Stimulated activated CD8-positive, alpha-beta memory T cell treated with anti-CD3 and anti-CD28 coated beads, Interleukin-7, amount 100 ng/mL, for 1 hour (primary cell): ENCODE measurements at places on chromosomes 3 and 15.

- DNase-seq, result no peak
Observed at GRCh38 chr3:18447720-18448119, 22.6 kb upstream of the SATB1 start.

- DNase-seq, result no peak
Observed at GRCh38 chr3:154884952-154885351, 195.2 kb upstream of the MME start.

- no peak for DNase-seq
Observed at GRCh38 chr3:55630280-55630920, 143.3 kb upstream of the WNT5A start.

DNA sequence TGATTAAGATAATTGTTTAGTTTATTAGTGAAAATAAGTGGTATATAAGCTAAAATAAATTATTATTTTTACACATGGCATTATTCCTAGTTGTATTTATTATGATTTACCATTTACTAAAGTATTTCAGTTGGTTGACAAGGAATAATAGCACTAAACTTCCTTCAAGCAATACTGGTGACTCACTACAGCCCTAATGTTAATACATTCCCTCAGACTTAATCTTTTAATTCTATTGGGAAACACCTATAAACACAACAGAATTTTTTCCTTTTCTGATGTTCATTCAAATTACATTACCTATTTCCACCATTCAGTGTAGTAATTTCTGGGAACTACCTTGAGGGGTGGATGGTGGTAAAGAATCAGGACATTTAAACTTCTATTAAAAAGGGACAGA lies 264.0 kb downstream of the TIGIT start:
- no peak for DNase-seq

DNA sequence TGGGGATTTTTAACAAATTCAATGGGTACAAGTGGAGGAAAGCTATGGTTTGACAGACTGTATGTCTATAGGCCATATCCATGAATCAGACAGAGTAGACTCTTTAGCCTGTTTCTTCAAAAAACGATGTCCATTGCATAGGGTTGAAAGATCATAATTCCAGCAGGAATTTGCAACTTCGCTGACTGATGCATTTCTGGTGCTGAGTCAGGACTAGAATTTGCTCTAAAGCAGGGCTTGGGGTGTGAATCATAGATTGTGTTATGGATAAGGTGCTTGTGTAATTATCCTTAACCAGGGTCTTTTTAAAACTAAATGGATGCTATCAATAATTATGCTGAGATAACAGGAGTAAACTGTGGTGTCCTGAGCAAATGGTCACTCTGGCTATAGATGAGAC lies 200.4 kb upstream of the TBC1D5 start:
- no peak for DNase-seq

DNA sequence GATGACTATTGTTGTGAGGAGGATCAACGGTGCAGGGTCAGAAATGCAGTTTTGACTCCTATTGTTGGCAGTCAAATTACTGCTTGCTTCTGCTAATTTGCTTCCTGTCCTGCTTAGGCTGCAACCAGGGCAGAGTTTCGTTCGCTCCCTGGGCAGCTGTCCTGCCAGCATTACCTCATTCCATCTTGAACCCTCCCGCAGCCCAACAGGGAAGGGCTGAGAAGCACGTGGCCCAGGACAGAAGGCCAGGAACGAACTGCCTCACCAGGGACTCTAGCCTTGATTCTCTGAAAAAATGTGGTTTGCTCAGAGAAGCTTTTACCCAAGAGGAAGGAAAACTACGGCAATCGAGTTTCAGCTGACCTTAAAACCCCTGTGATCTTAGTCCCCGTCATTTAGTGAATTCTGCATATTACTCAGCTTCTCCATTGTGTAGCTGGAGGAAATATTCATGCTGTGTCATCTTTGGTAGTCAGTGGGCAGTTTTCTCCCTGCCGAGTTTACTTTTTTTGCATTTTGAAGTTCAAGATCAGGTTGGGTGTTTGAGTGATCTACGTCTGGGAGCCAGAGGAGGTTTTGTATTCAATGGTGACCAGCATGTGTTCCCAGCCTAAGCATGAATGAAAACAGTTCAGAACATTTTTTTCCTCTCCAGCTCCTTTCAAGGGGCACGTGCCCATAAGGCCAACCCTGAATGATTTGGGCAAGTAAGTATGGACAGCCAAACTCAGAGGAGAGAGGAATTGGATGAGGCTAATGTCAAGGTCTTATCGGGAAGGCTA lies 23.0 kb downstream of the TLNRD1 start:
- no peak for DNase-seq

- no peak for DNase-seq
Observed at GRCh38 chr3:31114929-31115283, 220.4 kb upstream of the GADL1 start.

DNA sequence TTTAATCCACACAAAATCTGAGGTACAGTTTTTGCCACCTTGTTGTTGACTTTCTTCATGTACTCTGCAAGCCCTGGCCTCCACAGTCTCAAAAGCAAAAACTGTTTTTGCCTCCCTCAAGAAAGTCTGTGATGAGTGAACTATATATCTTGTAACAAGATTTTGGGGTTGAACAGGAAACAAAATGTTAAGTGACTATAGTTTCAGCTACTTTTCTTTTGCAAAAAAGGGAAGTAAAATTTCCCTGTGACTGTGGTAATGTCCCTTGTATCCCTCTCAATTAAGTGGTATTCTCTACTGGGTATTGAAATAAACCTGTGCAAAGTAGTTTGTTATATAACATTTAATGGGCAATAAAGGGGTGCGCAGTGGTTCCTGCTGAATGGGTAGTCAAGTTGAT lies 21.3 kb upstream of the SCAANT1 start:
- no peak for DNase-seq

GRCh38 chr15:57533448-57533799 lies 58.3 kb upstream of the MYZAP start:
- no peak for DNase-seq

GRCh38 chr3:159832024-159832423 lies 156.6 kb upstream of the IL12A start:
- no peak for DNase-seq

DNA sequence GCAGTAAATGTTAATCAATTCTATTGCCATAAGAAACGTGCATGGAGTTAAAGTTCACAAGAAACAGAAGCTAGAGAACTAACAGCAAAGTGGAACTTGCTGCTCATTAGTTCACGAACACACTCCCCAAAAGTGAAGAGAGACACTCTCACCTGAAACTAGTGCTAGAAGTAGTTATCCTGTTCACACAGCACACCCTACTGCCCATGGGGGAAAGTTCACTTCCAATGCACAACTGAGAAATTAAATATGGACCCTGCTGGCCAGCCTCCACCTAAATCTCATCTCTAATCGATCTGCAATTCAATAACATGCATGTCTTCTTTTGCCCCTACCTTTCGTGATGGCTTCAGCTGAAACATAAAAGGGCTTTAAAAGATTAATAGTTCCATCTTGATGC lies 39.4 kb upstream of the FRMD4B start:
- DNase-seq, result no peak

- peak; percentile 56 for DNase-seq
Observed at GRCh38 chr3:141487521-141488252, 860 bp downstream of the RASA2 start.

DNA sequence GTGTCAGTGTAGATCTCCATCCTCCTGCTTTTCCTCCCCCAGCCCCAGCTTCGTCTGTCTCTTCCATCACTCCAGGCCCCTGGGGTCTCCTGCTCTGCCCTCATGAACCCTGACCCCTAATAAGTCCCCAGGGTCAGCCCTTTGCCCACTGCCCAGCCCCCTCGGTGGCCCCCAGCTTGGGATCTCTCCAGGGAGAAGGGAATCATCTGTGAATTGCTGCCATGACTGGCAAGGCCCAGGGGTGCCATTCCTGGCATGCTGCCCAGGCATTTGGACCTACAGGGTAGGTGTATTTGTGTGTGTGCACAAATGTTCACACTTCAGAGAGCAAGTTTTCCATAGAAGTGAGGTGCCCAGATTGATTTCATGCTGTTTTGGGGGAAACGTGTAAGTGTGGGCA lies 5.9 kb upstream of the TBC1D21 start:
- no peak for DNase-seq

DNA sequence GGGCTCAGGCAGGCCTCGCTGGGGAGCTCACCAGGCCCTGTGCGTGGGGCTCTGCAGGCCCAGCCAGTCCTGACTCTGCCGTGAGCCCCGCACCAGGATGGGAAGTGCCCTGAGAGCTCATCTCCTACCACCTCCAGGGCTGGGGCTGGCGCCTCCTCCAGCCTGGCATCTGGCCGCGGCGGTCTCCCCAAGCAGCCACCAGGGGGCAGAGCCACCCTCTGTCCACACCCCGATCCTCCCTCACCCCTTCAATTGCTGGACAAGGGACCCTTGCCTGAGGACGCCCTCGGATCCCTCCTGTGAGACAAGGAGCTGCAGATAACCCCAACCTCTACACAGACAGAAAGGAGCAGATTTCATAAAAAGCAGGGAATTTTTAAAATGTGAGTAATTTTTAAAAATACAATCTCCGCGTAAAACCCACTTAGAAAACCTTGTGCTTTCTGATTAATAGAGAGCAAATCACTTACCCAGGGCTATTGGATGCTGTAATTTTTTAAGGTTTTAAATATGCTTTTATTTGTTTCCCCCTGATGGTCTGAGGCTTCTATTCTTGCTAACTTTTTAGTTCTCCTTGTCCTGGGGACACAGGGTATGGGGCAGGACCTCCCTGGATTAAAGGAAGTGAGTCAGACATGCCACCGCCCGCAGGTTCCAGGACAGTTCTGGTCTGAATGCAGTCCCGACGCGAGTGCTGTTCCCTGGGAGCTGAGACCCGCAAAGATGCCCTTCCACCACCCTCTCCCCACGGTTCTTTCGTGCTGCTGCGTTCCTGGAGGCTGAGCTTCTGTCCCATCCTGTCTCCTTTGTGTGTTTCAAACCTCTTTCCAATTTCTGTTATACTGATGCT lies 52.3 kb upstream of the CHRNA7 start:
- DNase-seq, result peak; percentile 19

DNA sequence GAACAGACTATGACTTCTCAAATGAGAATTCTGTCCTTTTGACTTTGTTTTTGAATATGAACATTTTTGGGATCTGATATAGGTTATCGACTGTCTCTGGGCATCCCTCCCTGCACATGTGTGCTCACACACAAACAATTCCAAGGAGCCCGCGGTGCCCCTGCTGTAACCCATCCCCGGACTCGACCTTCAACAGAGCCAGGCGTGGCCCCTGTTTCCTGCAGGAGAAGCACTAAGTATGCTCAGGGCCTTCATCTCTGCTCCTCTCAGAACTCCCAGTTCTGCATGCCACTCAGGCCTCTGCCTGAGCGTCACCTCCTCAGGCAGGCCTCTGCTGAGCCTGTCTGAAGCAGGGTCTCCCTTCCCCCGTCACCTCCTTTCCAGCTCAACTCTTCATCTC lies 57.6 kb downstream of the NUP210 start:
- no peak for DNase-seq

- no peak for DNase-seq
Observed at GRCh38 chr3:61602466-61602865, 41.1 kb downstream of the PTPRG start.

DNA sequence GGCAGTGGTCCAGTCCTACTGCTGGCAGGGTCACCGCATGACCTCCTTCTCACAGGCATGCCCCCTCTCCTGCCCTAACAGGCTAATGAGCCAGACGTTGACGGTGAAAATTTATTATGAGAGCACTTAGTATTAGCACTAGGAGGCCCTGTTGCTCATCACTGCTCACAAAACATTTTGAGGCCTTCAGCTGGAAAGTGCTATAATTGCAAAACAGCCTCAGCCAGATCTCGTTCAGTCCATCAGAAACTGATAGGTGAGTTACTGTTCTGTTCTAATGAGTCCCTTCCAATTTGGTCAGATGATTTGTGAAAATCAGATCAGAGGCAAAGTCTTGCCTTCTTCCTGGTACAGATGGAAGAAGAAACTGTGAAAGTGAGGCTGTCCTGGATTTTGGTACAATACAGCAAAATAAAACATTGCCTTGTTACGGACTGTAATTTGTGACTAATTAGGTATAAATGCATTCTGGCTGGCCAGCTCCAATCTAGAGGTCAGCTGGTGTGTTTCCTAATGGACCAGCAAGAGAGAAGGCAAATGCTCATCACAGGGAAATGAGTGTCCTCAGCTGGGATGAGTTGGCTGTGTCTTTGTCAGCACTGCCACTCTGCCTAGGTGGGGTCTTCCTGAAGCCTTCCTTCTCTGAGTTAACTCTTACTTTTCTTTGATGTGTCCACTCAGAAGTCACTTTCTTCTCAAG lies 316.8 kb downstream of the CHST2 start:
- DNase-seq, result no peak

- no peak for DNase-seq
Observed at GRCh38 chr3:184230081-184230602, 757 bp downstream of the VWA5B2 start.

- DNase-seq, result no peak
Observed at GRCh38 chr3:188916934-188917401, 254.8 kb upstream of the TPRG1 start.

DNA sequence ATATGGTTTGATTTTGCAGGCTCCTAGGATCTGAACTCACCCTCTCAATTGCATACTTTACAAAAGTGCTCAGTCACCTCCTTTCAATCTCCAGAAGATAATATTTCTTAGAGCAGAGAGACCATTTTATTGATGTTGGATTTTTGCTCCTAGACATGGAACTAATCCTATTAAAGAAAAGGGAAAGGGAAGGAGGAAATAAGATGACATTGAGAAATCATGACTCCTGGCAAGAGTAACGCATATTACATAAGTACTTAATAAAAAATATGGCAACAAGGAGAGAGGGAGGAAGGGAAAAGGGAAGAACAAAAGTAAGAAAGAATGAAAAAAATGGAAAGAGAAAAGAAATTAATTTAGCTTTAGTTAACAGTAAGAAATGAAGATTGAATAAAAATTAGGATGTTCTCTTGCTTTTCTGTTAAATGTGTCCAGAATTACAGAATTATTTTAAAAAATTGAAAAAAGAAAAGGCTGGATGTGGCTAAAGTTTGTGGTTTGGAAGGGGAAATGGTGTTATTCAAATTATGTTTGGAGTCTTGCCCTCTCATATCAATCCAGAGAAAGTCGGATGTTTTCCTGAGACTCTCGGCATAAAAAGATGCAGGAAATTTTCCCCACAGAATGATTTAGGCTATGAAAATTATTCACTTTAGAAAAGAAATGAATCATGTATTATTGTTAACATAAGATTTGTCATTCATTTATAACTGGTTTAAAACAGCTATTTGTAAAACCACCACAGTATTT lies 474.0 kb downstream of the FGF12 start:
- no peak for DNase-seq

GRCh38 chr3:138082085-138082991 lies 33.1 kb downstream of the DZIP1L start:
- DNase-seq, result no peak

GRCh38 chr3:122782804-122783203 lies 10.8 kb downstream of the HSPBAP1 start:
- no peak for DNase-seq

- DNase-seq, result no peak
Observed at GRCh38 chr15:38853608-38854007, 289.0 kb upstream of the RASGRP1 start.

GRCh38 chr3:82058809-82059208 lies 297.4 kb upstream of the GBE1 start:
- no peak for DNase-seq
